ENCODE measurements at places on chromosomes 12 and 14. TPM values are rescaled to one million over a fixed set of nuclear protein-coding genes. Genes with fewer than 3 reads are reported as not detected.

Gene ORMDL2
- total RNA-seq, result 28.9 TPM

Gene ARHGAP9
- total RNA-seq, result not detected

Gene POTEG
- total RNA-seq, result not detected

Gene HECTD1
- 97.4 TPM for total RNA-seq

Gene EPYC
- total RNA-seq, result not detected

Gene LBHD2
- total RNA-seq, result 0.26 TPM

Gene RNF212B
- not detected for total RNA-seq

Gene EXOC3L4
- 0.23 TPM for total RNA-seq

Gene AICDA
- total RNA-seq, result not detected

Gene PLEKHD1
- not detected for total RNA-seq

Gene ART4
- 0.26 TPM for total RNA-seq

Gene TMEM63C
- not detected for total RNA-seq

Gene SERPINA6
- not detected for total RNA-seq

Gene KERA
- not detected for total RNA-seq

Gene IL23A
- not detected for total RNA-seq

Gene TUNAR
- not detected for total RNA-seq

Gene RNASE3
- total RNA-seq, result not detected

Gene OTUB2
- total RNA-seq, result 2.6 TPM

Gene OAS3
- total RNA-seq, result 3.2 TPM

Gene KCNH3
- total RNA-seq, result not detected

Gene PRB2
- not detected for total RNA-seq

Gene ADGRD1
- total RNA-seq, result 22.0 TPM

Gene ACSS3
- total RNA-seq, result 8.8 TPM

Gene ZC3H10
- total RNA-seq, result 2.2 TPM
